ENCODE measurements at places on chromosomes 4 and X.

DNA sequence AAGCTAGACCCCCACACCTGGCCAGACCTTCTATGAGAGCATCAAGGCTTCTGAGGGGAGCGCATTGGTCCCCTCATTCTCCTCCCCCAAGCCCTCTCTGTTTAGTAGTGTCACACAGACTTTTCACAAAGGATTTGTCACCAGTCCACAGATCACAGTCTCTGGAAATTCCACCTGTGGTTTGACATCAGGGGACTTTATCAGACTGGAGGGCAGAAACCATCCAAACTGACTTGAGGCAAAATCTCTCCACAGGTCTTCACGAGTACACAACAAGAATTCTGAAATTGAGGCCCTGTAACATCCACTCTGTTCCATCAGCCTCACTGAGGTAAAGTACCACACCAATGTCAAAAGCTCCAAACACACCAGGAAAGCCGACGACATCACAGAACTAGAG is 112.5 kb downstream of the SH3KBP1 start:
- DNase-seq, result no peak

DNA sequence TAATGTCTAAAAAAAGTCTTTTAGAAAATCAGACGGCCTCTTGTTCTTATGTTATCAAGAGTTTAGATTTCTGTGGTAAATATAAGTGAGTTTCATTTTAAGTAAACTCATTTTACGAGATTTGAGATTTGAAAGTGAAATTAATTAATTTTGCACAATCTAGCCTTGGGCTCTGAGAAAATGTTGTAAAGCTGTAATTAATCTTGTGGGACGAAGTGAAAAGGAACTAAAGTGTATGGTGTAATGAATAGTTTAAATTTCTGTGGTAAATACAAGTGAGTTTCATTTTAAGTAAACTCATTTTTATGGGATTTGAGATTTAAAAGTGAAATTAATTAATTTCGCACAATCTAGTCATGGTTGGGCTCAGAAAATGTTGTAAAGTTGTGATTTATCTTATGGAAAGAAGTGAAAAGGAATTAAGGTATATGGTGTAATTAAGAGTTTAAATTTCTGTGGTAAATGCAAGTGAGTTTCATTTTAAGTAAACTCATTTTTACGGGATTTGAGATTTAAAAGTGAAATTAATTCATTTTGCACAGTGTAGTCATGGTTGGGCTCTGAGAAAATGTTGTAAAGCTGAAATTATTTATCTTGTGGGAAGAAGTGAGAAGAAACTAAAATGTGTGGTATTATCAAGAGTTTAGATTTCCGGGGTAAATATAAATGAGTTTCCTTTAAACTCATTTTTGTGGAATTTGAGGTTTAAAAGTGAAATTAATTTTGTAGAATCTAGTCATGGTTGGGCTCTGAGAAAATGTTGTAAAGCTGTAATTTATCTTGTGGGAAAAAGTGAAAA is 1.6 kb downstream of the SCML1 start:
- DNase-seq, result no peak

- DNase-seq, result no peak
Measured at GRCh38 chr4:182881914-182882313, 35.3 kb downstream of the DCTD start.

DNA sequence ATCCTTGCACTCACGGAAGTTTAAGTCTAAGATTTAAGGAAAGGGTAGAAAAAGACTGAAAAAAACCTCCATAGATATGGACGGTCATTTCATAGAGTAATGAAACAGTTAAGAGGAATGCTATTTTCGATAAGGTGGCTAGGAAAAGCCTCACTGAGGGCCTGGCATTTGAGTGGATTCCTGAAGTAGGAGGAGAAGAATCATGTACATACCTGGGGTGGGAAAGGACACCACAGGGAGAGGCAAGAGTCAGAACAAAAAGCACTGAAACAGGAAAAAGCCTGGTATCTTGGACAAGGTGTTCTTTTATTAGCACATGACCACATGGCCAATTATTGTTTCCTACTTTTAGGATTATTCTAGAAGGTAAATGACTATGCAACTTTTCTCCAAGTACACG is 547.2 kb upstream of the DIPK2B start:
- DNase-seq, result no peak

DNA sequence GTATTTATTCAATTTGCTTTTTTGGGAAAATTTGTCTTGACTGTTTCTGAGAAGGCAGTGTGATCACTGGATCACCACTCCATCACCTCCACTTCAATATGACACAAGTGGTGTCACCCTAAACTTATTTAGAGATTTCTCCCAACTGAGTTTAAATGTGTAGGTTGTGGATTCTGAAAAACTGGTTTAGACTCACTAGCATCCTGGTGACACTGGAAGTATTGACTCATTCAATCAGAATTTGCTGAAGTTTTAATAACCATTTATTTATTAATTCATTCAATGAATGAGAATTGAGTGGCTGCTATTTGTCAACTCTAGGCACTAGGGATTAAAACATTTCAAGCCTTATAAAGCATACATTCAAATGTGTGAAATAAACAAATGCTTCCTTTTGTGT is 819.1 kb upstream of the EPHA5 start:
- peak; percentile 14 for DNase-seq

GRCh38 chr4:95985791-95986550 is 146.1 kb downstream of the PDHA2 start:
- DNase-seq, result no peak

DNA sequence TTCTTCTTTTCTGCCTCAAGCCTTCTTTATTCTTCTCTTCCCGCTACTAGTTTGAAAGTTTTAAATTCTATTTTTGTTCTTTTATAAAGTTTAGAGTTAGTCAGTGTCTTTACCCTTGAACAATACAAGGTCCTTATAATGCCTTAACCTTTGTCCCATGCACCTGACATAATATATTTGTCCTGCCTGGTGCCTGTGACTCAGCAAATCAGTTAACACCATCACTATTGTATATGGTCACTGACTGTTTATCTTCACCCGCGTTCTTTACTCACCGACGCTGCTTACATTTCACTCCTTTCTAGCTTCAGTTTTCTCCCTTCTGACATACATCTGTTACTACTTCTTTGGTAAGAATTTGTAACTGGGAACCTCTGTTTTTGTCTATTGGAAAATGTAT is 5.7 kb downstream of the SMIM20 start:
- DNase-seq, result no peak

DNA sequence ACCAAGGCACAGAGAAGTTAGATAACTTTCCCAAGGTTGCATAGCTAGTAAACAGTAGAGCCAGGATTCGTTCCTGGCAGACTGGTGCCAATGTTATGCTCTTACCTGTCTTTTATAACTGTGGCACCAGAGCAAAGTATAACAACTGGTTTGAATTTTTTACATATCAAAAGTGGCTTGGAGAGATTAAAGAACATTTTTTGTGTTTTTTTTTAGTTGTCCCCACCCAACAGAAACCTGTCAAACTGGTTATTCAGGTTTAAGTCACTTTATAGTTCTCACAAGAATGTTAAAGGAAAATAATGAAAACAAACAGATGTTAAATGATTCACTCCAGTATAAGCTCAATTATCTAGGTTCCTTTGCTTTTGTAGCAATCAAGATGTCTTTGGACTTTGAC is 15.6 kb upstream of the FAM47E start:
- no peak for DNase-seq

GRCh38 chrX:11540532-11541377 is 125.0 kb downstream of the ARHGAP6 start:
- no peak for DNase-seq

- DNase-seq, result peak; percentile 85
Measured at GRCh38 chrX:10190367-10190766, 33.6 kb downstream of the CLCN4 start.

DNA sequence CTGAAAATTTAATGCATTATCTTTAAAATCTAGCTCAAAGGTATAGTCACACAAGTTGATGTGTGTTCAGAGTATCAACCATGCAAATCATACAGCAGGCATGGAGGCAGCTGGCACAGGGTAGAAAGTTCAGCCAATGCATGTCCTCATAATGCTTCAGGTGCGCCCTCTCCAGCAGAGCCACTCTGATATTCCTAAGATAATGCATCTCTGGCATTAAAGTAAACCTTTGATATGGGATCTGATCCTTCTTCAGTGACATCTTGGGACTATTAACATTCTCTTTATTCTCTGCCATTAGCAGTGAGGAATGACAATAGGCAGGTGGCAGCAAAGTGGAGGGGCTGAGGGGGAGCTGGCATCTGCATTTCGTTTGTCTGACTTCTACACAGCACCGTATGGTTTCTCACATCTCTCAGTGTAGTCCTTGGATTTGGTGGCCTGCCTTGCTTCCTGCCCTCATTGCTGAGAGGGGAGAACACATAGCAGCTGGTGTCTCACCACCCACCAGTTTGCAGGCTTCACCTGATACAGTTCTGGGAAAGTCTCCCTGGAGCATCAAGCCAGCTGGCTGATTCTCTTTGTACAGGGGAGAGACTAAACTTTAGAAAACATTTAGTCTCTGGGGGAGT is 168.7 kb upstream of the TBC1D9 start:
- no peak for DNase-seq

- DNase-seq, result no peak
Measured at GRCh38 chrX:39820938-39821708, 276.6 kb downstream of the BCOR start.

DNA sequence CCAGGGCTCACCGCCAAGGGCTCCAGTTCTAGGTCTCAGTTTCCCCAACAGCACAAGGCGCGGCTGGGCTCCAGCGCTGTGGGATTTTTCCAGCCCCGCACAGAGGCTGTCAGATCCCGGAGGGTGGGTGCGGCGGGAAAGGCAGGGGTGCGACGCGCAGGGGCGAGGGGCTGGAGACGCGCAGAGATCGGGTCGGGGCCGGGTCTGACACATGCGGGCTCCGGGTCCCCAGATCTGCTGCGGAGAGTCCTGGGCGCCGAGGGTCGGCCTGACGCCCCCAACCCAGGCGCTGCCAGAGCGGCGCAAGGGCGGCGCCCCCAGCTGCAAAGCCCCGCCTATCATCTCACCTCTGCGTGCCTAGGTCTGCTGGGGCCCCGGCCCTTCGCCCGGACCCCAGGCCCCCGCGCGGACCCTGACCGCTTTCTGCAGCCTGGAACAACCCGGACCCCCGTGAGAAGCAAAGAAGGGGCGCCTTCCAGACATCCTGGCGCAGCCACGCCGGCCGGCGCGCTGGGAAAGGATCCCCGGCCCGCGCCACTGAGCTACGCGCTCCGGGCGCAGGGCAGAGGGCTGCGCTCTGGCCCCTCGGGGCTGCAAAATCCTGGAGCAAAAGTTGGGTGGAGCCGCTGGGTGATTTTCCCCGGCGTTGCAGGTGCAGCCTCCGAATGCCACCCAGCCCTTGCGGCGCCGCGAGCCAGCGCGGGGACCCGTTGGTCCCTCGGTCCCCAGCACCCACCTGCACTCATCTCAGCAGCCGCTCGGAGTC is 486 bp downstream of the ABLIM2 start:
- DNase-seq, result no peak

- peak; percentile 17 for DNase-seq
Measured at GRCh38 chrX:153564047-153564606, 34.8 kb downstream of the CCNQ start.

- DNase-seq, result no peak
Measured at GRCh38 chr4:38124961-38125360, 164.8 kb downstream of the PTTG2 start.

- no peak for DNase-seq
Measured at GRCh38 chr4:175297965-175298565, 379.9 kb downstream of the ADAM29 start.

DNA sequence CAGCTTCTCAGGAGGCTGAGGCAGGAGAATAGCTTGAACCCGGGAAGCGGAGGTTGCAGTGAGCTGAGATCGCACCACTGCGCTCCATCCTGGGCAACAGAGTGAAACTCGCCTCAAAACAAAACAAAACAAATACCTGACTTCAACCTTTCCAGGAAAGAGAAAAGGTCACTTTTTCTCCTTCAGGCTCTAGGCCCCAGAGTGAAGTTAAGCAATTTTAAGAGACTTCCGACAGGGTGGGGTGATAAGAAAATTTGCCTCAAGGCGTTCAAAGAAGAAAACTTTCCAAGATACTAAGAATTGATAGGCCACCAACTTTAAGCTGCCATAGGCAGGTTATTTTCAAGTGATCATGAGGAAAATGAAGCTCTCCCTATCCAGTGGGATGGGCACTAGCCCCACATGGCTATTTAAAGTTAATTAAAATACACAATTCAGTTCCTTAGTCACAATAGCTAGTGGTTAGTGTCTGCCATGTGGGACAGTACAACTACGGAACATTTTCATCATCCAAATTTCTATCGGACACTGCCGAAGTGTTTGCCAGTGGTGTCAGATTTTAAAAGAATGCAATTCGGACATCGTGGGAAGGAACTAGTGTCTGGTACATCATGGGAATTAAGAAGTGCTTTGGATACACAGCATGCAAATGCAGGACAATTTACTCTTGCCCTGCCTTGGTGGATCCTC is 33.0 kb downstream of the SMS start:
- no peak for DNase-seq

- no peak for DNase-seq
Measured at GRCh38 chr4:98606894-98607293, 51.5 kb downstream of the TSPAN5 start.

GRCh38 chr4:88730811-88731210 is 33.2 kb upstream of the NAP1L5 start:
- no peak for DNase-seq

- no peak for DNase-seq
Measured at GRCh38 chr4:5044341-5044740, 6.9 kb upstream of the STK32B start.

DNA sequence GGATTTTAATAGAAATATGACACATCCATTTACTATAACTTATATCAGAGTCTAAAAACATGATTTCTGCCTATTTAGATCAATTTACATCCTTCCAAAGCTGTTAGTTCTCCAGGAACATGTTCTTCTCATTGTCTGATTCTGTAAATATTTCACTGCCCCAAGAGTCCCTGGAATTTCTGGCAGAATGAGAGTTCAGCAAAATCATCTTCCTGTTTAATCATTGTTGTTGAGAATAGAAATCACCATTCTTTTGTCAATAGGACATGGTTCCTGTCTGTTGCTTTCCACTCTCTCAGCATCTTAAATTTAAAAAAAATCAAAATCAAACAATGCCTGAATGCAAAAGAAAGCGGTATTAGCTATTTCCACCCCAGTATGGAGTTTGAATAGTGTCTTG is 172.8 kb upstream of the FRMPD4 start:
- DNase-seq, result no peak

DNA sequence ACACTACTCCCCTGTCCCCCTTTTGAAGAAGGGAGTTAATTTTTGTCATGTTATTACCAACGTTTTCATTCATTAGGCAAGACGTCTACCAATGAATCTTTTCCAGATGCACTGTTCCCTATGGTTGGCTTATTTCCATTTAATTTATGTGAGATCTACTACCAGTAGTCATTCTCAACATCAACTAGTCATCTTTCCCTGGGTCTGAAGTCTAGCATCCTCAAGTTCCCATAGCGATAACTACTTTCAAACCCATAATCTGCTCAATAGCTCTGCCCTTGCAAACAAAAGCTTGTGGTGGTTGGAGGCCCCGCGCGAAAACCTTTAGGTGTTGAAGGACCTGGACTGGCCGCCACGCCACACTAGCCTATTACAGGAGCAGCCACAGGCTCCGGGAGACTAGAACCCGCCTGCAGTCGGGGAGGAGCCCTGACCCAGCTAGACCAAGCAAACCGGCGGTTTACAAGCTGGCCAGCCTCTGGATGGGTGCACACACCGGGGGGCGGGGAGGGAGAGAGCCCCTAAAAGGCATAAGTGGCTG is 746 bp downstream of the PPAT start:
- DNase-seq, result peak; percentile 70

All from fibroblast of pulmonary artery (primary cell).